Muscle of leg (tissue), 16 donors: ENCODE measurements at places on chromosomes 6 and 20. TPM values are rescaled to one million over a fixed set of nuclear protein-coding genes. Genes with fewer than 3 reads are reported as not detected.

DEFB114 gene
- polyA plus RNA-seq: not detected

SLC24A3 gene
- polyA plus RNA-seq: 19.9 TPM

PKHD1 gene
- 4.7 TPM for polyA plus RNA-seq

OTOR gene
- polyA plus RNA-seq: not detected

CCM2L gene
- 6.7 TPM for polyA plus RNA-seq

DNA sequence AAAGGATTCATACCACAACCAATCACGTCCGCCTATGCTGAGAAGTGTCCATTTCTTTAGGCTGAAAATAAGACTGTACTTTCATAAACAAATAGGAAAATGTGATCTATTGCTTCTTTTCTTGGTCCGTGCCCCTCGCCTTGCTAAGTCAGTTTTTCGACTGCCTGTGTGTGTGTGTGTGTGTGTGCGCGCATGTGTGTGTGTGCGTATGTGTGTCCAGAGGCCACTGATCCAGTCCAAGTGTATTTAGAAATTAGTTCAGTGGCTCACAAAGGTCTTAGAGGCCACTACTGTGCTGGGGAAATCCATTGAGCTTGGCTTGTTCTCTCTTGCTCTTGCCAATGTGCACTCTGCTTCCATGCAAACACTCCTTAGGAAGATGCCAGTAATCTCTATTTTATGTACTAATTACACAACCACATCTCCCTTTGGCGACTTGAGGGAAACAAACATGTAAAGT is 50.5 kb downstream of the SLC22A23 start:
- DNase-seq: no peak

C20orf96 gene
- polyA plus RNA-seq: 12.0 TPM

- no peak for DNase-seq
Observed at GRCh38 chr6:15387118-15387517, 141.2 kb downstream of the JARID2 start.
